ENCODE measurements at places on chromosomes 1 and 21.

DNA sequence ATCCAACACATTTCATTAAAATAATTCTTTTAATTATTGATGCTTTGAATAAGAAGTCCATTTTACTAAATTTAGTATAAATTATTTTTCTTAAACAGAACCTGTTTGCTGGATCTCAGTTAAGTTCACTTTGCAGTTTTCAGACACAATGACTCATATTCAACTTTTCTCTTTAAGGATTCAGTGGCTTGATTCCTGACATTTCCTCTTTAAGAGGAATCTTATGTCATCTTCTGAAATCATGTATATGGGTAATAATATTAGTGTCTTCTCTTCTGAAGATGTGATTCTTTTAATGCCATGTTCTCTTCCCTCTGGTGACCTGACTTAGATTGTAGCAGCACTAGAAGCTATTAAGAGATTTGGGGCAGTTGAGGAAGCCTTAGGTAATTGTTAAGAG, 12.6 kb downstream of the CREG1 start:
- no peak for DNase-seq

DNA sequence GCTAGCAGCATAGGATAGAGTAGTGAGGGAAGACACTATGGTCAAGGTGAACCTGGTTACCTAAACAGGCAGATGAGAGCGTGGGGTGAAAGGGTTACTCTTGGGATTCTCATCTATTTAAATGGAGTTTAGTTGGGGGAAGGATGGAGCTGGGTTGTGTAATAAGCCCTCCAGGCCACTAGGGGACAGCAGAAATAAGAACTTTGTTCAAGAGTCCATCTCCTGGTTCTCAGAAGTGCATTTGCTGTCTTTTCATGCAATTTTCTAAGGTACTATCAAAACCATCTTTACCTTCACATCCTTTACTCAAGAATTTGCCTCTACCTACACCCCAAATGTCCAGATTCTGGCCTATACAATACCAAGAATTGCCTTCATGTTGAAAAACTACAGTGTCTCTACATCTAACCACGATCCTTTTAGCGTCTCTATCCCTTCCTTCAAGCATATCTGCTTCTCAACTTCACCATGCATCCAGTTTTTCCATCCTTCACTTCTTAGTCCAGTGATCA, 28.0 kb downstream of the SLAMF1 start:
- no peak for DNase-seq

DNA sequence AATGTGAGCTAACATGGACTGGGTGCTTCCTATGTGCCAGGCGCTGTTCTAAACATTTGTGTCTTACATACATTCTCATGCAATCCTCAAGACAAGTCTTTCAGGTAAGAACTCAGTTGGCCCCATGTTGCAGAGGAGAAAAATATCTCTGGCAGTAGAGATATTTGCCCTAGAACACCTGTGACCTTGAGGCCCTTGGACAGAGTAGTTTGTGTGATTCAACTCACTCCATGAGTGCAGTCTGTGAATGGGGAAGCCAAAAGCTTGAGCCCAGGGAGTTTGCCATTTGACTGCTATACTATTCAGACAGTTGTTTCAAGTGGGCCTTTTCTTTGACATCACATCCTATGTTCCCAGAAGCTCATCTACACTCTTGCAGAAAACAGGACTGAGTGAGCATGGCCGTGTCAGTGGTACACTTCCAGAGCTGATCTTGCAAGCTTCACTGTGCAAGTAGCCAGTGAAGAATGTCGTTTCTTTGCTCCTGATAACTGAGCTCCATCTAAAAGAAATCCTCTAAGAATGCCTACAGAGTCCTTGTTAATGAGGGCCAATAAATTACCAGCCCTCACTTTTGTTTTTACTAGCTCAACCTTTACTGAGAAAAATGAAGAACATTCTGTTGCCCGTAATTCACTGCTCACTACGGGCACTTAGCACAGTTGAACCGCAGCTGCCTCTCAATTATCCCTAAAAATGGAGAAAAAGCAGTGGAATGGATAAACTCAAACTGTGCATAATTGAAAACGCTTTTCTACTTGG, 98.7 kb upstream of the C8B start:
- peak; percentile 23 for DNase-seq

DNA sequence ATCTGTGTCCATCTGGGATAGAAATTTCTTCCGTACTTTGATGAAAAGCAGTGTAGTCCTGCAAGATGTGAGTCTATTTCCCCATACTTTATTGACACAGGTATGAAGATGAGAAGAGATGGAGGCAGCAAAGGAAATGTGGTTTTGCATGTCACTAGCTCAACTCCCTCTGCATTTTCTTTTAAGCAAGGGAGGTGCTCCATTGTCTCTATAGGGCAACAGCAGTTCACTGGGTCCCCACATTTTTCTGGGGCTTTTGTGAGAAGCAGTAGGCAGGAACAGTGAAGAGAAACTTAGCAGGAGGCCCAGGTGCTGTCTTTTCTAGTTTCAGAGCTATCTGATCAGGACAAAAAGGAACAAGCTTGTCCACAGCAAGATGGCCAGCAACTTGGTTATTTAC, 37.1 kb downstream of the C21orf91 start:
- no peak for DNase-seq

GRCh38 chr21:26800001-26800400, 45.2 kb downstream of the ADAMTS1 start:
- DNase-seq: no peak

- no peak for DNase-seq
These were observed 60.0 kb downstream of the SLC19A1 start for GRCh38 chr21:45481977-45482898.

DNA sequence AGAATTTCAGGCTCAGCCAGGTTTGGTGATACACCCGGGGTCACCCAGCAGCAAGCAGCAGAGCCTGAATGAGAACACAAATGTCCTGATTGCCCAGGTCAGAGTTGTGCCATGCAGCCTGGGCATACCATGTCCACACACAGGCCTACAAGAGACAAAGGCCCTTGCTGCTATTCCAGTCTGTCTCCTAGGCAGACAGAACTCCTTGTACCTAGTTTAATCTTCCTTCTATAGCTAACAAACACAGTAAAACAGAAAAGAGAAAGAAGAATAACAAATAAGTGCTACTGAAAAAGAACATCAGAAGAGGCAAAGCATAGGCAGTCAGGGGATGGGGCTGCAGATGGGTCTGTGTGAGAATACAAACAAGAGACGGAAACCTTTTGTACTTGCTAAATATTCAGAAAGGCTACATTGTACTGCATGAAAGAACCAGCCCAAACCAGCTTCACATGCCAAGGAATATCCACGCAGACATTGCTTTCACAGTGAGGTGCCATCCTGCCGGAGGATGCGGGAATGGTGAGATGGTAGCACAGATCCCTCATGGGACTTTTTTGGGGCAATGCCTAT, 401.7 kb downstream of the OMA1 start:
- no peak for DNase-seq

DNA sequence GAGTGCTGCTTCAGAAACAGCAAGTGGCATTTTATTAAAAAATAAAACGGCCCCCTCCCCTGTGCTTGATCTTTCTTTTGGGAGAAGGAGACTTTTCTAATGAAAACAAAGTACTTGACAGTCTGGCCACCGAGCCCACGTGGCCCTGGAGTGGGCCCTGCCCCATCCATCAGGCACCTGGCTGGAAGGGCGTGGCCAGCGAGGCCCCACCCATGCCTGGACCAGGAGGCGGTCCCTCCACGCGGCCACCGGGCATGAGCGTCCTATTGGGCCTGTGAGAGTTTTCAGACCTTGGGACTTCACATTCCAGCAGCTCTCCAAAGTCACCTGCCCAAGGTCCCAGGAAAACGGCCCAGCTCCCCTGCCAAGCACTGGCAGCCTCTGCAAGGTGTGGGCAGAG, 144.7 kb downstream of the CASZ1 start:
- no peak for DNase-seq

- DNase-seq: no peak
These were observed 532.6 kb downstream of the KCNT2 start for GRCh38 chr1:196075621-196076020.

- DNase-seq: no peak
These were observed 10.7 kb downstream of the TRIM46 start for GRCh38 chr1:155184351-155184811.

- DNase-seq: no peak
These were observed 246 bp downstream of the ATP2B4 start for GRCh38 chr1:203626910-203627246.

- DNase-seq: no peak
These were observed 4.4 kb downstream of the PACC1 start for GRCh38 chr1:212410231-212410820.

DNA sequence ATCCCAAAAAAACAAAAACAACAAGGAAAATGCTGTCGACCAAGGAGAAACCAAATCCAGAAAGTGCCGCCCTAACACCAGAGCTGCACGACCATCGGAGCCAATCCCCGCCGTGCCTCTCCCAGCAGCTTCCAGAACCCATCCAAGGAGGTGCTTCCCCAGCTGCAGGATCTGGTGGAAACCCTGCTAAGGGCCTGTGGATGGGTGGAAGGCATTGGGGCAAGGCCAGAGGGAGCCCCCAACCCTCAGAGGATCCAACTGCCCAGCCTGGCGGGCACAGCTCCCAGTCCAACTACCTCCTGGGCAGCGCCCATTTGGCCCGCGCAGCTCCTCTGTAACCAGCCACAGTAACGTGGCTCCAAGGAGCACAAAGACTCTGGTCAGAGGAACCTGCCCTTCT, 81.6 kb downstream of the NPHP4 start:
- DNase-seq: no peak

DNA sequence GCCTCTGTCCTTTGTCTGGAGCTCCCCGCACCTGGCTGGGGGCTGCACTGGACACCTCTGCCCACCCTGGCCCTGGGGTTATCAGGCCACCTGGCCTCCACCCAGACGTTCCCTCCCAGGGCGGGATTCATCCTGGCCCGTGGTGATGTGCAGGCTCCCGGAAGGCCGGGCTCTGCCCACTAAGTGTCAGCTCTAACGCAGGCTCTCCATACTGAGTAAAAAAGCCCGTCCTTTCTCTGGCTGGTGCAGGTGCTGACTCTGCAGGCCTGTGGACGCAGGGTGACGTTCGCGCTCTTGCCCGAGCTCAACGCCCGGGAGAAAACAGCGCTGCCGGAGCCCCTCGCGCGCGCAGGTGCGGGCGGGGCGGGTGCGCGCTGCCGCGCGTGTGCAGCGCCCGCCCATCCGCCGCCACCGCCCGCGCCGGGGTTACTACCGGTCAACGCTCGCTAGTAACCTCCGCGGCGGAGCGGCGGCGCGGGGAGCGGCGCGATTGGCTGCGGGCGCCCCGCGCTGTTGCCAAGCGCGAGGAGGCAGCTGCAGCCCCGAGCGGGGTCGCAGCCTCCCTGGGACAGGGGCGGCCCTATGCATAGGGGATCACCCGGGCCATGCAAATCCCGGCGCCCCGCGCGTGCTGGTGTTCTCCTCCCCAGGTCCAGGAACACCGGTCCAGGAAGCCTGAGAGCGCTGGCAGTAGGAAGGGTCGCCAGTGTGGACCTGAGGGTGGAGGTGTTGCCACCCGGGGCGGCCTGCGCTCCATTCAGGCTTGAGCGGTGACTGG, 15.7 kb downstream of the ABCG1 start:
- no peak for DNase-seq

DNA sequence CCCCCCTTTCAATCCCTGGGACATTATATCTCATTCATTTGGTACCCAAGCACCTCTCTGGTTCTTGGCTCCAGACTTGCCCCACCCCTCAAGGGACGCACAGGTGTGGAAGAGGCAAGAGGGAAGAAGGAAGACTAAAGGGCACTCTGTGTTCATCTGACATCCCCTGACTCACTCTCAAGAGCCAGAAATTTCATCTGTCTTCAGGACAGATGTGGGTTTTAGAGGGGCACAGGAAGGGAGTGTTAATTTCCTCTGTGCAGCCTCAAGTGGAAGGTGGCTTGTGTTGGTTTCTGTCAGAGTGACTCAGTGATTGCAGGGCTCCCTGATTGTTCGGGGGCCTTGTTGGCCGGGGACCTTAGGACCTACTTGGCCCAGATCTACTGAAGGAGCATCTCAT, 2.4 kb downstream of the C2CD4D start:
- no peak for DNase-seq

GRCh38 chr1:19391596-19391981, 79.5 kb downstream of the SLC66A1 start:
- DNase-seq: no peak

DNA sequence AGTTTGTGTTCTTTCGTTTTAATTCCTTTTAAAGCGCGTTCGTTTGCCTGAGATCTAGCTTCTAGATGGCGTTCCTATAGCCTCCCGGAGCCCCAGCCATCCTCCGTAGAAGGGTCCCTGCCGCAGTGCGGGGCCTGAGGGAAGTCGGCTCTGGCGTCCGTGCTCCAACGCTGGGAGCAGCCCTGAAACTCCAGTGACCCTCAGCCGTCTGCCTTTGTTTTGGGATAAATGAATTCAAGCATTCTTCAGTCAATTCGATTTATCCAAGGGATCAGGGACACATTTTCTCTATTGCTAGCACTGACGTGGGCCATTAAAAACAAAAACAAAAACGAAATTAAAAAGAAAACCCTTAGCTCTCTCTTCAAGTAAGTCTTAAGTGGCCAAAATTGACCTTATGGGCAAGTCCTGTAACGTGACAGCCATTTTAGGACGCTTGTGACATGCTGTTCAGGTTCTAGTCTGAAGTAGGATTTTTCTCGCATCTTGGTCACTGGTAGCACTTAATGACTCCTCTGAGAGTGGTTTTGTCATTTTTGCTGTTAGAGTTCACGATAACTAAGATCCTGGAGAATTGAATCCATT, 742 bp upstream of the HSPA13 start:
- DNase-seq: no peak

GRCh38 chr1:35564037-35564883, 6.7 kb downstream of the NCDN start:
- DNase-seq: no peak

GRCh38 chr1:107327446-107327845, 186.6 kb downstream of the NTNG1 start:
- DNase-seq: no peak

DNA sequence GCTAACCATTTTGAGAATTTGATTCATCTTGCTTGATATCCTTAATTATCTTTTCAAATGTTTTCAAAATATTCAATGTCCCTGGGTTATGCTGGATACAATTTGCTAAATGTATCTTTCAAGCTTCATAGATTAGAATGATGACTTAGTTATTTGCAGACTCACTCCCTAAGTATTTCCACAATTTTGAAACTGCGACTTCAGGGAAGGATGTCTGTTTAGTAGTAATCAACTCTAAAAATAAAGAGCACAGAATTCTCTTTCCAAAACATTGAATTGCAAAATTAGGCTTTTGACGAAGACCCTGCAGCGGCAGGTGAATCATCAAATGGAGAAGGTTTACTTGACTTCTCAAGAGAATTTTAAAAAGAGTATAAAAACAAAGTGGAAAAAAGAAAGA, 14.2 kb downstream of the RGS1 start:
- no peak for DNase-seq

GRCh38 chr1:198929111-198929604, 290.3 kb downstream of the PTPRC start:
- no peak for DNase-seq

GRCh38 chr1:155669233-155670162, 19.1 kb downstream of the YY1AP1 start:
- DNase-seq: no peak

DNA sequence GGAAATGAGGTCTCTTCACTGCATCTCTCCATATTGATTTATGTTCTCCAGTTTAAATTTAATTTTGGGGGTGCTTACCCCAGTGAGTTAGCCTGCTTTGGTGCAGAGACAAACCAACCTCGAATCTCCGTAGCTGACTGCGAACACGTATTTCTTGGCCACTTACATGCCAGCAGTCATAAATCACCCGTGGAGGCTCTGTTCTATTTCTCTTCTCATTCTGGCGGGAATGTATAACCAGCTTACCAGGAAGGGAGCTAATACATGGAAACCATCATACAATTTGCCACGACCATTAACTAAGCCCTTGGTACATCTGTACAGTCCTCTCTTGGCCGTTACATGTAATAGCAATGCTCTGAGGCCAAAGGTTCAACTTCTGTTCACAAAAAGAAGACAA, 148.0 kb downstream of the PLA2G4A start:
- DNase-seq: no peak

Measured in right renal cortex interstitium (tissue), 3 donors.